CD8-positive, alpha-beta memory T cell (primary cell): ENCODE measurements at places on chromosomes 3 and 15. TPM values are rescaled to one million over a fixed set of nuclear protein-coding genes. Genes with fewer than 3 reads are reported as not detected.

- no peak for DNase-seq
- no peaks in the 10 kb centered on the region for H3K27me3 ChIP-seq
- no peaks in the 10 kb centered on the region for H3K36me3 ChIP-seq
- no peak overlapping the region for H3K27ac ChIP-seq
Measured at GRCh38 chr3:118412503-118412902, 622.1 kb downstream of the IGSF11 start.

Gene CLDN16
- total RNA-seq: not detected

- H3K4me3 ChIP-seq: no peak overlapping the region
- H3K27me3 ChIP-seq: no peaks in the 10 kb centered on the region
- peaks cover 90% of the 10 kb centered on the region for H3K4me1 ChIP-seq
- H3K36me3 ChIP-seq: no peaks in the 10 kb centered on the region
- no peak for DNase-seq
- H3K27ac ChIP-seq: no peak overlapping the region
Measured at GRCh38 chr3:15289661-15290060, 42.7 kb downstream of the SH3BP5 start.

Gene OCA2
- not detected for total RNA-seq

DNA sequence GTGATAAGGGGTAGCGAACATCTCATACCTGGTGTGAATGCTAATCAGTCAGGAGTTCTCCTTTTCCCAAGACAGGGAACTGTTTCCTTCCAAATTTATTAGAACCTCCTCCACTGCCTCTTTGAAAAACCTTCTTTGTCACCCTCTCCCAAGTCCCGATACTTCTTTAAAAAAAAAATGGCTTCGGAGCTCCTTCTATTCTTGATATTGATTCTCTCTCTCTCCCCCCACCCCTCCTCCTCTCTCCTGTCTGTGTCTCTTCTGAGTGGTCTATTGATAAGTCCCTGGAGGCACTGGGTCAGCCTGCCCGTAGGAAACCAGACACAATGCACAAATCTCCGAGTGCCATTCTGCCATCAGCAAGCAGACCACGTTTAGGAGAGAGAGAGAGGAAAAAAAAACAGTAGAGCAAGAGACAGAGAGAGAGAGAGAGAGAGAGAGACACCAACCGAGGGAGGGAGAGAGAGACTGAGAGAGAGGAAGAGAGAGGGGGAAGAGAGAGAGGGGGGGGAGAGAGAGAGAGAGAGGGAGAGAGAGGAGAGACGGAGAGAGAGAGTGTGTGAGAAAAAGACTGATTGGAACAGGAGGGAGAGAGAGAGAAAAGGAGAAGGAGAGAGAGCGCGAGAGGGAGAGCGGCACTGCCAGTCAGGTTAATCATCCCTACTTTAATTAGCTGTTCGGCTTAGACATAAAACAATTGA lies 160.9 kb downstream of the TIGIT start:
- H3K4me3 ChIP-seq: peak overlapping the region; percentile 19
- H3K27ac ChIP-seq: no peak overlapping the region
- H3K4me1 ChIP-seq: peaks cover 16% of the 10 kb centered on the region
- DNase-seq: no peak

- no peaks in the 10 kb centered on the region for H3K36me3 ChIP-seq
- no peaks in the 10 kb centered on the region for H3K4me1 ChIP-seq
- no peak overlapping the region for H3K4me3 ChIP-seq
- H3K27ac ChIP-seq: no peak overlapping the region
- DNase-seq: no peak
Measured at GRCh38 chr3:54951405-54951804, 23.5 kb upstream of the LRTM1 start.

Gene MYEF2
- 9.8 TPM for total RNA-seq
